ENCODE measurements at places on chromosomes 3 and 15. TPM values are rescaled to one million over a fixed set of nuclear protein-coding genes. Genes with fewer than 3 reads are reported as not detected.

The LIPH gene
- 0.40 TPM for total RNA-seq

The GOLGA8G gene
- not detected for total RNA-seq

The CAPN3 gene
- 3.3 TPM for total RNA-seq

The SHF gene
- total RNA-seq = 4.9 TPM

The XCR1 gene
- not detected for total RNA-seq

The CMTM6 gene
- total RNA-seq = 59.0 TPM

The CNTN4 gene
- total RNA-seq = 0.52 TPM

The STAC gene
- not detected for total RNA-seq

The ATP13A5 gene
- total RNA-seq = not detected

The DIPK2A gene
- total RNA-seq = 51.9 TPM

The RLBP1 gene
- total RNA-seq = not detected

The TMC3 gene
- total RNA-seq = not detected

The OSTN gene
- not detected for total RNA-seq

The GCSAM gene
- total RNA-seq = not detected

The ZCWPW2 gene
- 1.8 TPM for total RNA-seq

The TP63 gene
- 0.46 TPM for total RNA-seq

The KY gene
- 0.18 TPM for total RNA-seq

The SLC2A2 gene
- total RNA-seq = not detected

The TM4SF4 gene
- not detected for total RNA-seq

The PRTG gene
- total RNA-seq = 1.2 TPM

The SLC28A2 gene
- total RNA-seq = not detected

All from chondrocyte (in vitro differentiated cells).